ENCODE measurements at places on chromosomes 7 and 10.

- DNase-seq = no peak
Observed at GRCh38 chr7:79453558-79454360, at the start of gene MAGI2. Gene MAGI2, minus strand, starts transcription at chr7:79453667. Its CDS starts 347 bp downstream, at chr7:79453320.

DNA sequence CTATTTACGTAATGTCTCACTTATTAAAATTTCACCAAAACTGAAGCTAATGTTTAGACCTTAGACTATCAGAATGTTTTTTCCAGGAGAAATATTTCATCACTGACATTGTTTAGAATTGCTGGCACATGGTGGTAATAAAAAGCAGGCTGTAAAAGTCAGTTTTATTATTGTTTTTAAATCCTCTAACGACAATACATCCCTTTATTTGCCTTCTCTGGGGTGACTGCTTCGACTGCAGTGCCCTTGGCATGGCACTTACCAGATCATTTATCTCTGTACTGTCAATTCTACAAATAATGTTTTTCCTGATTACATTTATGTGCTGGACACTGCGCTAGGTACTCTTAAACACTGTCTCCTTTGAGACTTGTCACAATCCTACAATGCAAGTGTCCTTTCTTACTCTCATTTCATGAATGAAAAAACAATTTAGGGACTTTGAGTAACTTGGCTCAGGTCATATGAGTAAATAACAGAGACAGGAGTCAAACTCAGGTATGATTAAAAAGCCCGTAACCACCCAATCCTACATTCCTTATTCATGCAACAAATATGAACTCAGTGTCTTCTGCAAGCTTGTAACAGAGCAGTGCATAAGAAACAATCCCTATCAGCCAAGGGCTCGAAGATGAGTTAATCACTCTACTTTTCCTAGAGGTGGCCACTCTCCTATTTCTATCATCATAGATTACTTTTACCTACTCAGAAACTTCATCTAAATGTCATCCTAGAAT is 5.6 kb upstream of the ING3 start:
- no peak for DNase-seq

DNA sequence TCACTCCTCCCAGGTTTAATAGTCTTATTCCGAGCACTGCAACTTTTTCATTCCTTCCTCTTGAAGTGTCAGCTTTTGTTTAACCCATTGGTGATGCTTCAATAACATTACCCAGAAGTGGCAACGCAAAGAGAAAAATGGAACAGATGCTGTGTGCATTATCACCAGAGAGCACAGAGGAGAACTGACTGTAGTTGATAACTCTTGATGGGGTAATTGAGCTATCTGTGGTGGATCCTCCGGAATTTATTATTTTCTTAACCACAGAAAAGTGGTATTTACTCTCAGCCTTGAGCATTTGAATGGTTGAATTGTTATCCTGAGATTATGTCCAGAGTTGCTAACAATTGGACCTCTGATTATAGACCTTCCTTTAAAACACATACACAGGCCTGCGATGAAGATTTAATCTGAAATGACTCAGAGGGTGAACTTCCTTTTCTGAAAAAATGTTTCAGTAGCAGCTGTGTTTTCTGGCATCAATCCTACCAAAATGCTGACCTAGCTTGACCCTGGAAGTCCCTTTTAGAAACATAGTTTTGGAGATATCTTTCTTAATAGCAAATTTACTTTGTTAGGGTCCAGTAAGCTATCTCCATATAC is 1584.4 kb upstream of the LRRTM3 start:
- DNase-seq = no peak

DNA sequence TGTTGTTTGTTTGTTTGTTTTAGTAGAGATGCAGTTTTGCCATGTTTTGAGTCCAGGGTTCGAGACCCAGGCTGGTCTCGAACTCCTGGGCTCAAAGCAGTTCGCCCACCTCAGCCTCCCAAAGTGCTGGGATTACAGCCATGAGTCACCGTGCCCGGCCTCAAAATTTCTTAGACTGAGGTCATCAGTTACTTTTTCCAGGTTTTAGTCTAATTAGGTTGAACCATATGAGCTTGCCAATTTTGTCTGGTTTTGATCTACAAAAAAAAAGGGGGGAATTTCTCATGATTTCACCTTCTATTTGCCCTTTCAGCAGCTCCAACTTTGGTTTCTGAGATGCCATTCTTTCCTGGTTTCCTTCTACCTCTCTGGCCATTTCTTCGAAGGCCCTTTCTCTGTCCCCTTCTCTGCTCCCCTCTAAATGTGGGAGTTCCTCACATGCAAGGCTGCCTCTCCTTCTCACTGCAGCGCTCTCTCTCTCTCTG is 5.5 kb downstream of the CUEDC2 start:
- DNase-seq = no peak

GRCh38 chr10:76665029-76665428 is 972.6 kb downstream of the KCNMA1 start:
- no peak for DNase-seq

DNA sequence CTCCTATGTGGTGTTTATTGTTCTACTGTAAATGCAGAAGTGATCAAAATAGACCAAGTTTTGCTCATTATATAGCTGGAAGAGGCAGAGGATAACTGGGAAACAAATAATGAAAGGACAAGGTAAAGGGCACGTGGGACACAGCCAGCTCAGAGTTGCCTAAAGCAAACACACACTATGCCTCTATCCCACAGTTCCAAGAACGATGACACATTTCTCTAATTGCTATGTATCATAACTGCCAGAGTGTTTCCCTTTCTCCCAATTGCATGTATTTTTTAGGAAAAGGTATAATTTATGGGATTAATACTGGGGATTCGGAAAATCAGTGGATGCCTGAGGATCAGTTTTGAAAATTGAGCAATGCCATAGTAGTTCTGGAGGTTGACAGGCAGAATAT is 49.0 kb downstream of the CCDC71L start:
- no peak for DNase-seq

GRCh38 chr7:5266191-5267028 is 16.3 kb upstream of the SLC29A4 start:
- no peak for DNase-seq

DNA sequence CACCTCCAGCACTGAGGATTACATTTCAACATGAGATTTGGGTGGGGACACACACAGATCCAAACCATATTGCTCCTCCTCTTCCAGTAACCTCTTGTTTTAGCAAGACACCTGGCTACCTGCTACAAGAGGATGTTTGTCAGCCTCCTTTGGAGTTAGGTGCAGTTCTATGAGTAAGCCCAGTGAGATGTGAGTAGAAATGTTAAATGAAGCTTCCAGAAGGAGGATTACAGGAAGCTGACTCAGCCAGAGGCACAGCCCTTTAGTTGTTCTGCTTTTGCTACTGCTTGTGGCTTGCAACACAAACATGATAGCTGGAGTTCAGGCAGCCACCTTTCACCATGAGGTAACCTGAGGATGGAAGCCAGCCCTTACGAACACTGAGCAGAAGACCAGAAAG is 382.7 kb upstream of the RNF32 start:
- DNase-seq = no peak

DNA sequence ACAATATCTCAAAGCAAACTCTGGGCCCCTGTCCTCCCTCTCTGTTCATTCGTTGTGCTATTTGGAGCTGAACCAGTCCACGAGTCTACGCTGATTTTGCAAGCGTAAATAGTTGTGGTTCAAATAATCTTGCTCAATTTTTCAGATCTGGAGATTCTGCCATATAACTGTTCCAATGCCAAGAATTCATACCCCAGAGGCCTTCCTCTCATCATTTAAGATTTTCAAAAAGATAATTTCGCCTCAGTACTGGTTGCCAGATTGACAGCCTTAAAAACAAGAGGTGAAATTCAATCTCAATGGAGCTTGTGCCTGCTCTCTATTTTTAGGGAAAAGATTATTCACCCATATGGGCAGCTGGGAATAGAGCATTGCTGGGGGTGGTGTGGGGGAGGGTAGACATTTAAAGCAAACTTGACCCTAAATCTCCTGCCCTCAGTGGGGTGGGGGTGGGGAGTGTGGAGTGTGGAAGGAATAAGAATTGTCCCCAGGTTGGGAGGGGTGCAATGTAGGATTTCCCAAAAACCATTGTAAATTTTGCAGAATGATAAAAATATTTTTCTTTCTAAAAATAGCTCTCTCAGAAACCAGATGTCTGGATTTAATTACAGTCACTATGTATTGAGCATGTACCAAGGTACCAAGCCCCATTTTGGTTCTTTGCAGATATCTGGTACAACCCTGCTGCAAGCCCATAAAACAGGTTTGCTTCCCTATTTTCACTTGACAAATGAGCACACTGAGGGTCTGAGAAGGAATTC is 104.7 kb upstream of the EEPD1 start:
- no peak for DNase-seq

DNA sequence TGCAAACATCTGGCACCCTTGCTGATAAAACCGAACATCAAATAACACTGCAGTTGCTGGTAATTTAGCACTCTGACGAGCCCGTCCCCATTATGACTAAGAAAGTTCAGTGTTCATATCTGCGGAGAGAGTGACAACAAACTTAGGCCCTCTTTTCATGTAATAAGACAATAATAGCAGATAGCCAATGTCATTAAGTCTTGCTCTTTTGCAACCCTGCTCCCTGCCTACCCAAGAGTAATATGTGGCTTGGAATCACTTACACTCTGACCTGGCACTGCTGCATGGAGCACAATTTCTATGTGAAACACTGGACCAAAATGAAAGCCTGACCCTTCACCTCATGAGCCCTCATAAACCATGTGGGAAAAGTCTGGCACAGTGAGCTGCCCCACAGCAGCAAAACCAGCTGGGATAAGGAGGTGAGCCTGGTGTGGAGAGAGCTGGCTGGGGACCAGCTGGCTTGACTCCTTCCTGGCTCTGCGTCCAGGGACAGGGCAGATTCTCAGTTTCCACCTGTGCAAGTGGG is 86.5 kb downstream of the HIPK2 start:
- DNase-seq = no peak

GRCh38 chr10:59903871-59904270 is 2.5 kb downstream of the CCDC6 start:
- no peak for DNase-seq

GRCh38 chr7:97024209-97025129 is at the start of gene DLX5:
Gene DLX5, minus strand, starts transcription at chr7:97024831. Its CDS starts 208 bp downstream, at chr7:97024623.
- no peak for DNase-seq

- no peak for DNase-seq
Observed at GRCh38 chr10:95988702-95989101, 54.7 kb upstream of the CCNJ start.

- no peak for DNase-seq
Observed at GRCh38 chr7:5690931-5691473, 90.5 kb downstream of the RNF216 start.

GRCh38 chr7:7164591-7164990 is 17.8 kb upstream of the C1GALT1 start:
- DNase-seq = no peak
